ENCODE measurements at places on chromosomes 2 and 18.

DNA sequence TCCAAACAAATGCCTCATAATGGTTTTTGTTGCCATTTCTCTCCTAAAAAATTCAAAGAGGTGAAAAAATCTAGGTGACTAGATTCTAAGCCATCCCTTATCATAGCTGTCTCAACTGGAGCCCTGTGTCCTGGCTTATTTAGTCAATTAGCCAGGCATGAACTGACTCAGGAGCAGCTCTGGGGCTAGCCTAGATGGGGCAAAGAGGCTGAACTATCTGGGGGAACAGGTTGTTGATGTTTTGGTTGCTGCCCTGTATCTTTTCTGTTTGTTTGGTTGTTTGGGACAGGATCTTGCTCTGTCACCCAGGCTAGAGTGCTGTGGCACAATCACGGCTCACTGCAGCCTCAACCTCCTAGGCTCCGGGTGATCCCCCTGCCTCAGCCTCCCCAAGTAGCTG is 14.7 kb downstream of the GEMIN6 start:
- DNase-seq = no peak

- DNase-seq = no peak
Observed at GRCh38 chr18:3052411-3052758, 39.4 kb upstream of the LPIN2 start.

DNA sequence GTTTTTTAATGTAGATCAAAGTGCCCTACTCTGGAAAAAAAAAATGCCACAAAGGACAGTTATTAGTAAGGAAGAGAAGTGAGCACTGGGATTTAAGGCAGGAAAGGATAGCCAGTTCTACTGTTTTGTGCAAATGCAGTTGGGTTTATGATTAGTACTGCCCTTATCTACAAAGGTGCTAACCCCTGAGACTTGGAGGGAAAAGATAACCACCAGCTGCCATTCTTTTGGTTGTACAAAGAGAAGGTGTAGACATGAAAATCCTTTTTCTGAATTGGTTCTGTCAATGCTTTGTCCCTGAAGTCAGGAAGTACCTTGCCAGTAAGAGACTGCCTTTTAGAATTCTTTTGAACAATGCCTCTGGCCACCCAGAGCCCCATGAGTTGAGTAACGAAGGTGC is 11.3 kb downstream of the APLF start:
- no peak for DNase-seq

GRCh38 chr2:159196393-159196925 is 90.0 kb downstream of the WDSUB1 start:
- DNase-seq = no peak

GRCh38 chr2:101361121-101361520 is 26.2 kb downstream of the CREG2 start:
- DNase-seq = no peak

- DNase-seq = no peak
Observed at GRCh38 chr2:46239175-46239846, 57.9 kb upstream of the EPAS1 start.

GRCh38 chr2:15764683-15765011 is 173.0 kb downstream of the DDX1 start:
- DNase-seq = no peak

DNA sequence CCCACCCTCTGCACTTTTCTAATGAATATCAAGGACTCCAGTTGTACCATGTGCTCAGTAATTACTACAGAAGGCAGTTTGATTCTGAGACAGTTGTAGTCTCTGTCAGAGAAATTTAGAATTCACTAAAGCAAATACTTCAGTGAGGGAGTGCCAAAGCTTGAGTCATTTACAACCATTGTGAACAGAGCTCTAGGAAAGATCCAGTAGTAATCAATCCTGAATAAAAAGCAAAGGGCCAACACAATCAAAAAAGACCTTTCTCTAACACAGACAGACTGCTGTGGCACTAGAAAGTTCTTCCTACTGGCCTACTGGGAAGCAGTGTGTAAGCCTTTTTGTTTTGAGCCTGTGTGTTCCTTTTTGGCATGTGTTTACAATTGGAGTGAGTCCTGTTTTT is 135.6 kb upstream of the UNC80 start:
- DNase-seq = peak; percentile 34

GRCh38 chr2:37752766-37753165 is 81.3 kb upstream of the CDC42EP3 start:
- no peak for DNase-seq

GRCh38 chr18:48335829-48336228 is 73.4 kb downstream of the ZBTB7C start:
- no peak for DNase-seq

DNA sequence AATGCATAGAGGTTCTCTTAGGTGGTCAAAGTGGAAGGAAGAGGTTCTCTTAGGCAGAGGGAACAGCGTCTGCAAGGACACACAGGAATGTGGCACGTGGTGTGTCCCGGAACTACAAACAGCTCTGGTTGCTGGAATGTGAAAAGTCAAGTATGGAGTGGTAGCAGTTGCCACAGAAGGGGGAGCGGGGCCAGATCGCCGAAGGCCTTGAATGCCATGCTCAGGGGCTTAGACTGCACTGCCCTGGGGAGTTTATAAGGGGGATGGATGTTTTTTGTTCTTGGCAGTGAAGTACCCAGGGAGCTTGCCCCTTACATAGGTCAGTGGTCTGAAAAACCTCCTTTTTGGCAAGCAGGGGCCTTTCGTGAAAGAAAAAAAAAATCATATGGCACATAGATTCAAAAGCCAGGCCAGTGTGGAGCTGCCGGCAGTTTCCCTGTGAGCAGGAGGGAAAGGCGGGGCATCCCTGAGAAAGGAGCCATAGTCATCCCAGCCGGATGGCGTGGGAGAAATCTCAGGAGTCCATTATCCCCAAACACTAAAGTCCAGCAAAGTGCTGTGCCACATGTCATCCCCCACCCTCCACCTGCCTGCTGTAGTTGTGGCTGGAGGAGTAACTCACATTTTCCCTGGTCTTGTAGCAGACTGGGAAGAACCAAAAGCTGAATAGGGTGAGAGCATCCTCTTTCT is 45.4 kb downstream of the GORASP2 start:
- no peak for DNase-seq

DNA sequence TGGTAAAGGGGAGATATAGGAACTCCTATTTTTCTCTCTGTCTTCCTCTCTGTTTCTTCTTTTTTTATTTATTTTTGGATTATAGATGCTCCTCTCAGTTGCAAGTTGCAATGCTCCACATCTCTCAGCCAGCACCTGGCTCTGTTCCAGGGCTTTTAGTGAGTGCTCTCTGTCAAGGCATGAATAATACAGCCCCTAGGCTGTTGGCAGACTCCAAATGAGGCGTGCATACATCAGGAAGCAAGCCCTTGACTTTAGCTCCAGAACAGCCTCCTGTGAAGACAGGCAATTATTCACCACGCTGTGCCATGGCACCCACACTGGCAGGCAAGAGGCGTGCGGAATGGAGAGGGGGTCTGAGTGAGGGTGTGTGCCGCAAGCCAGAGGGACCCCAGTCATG is 228.1 kb upstream of the PXDN start:
- DNase-seq = peak; percentile 65

GRCh38 chr2:235940330-235940729 is 227.9 kb downstream of the GBX2 start:
- DNase-seq = no peak

- DNase-seq = no peak
Observed at GRCh38 chr2:200254773-200255172, 51.7 kb upstream of the SPATS2L start.

- DNase-seq = no peak
Observed at GRCh38 chr2:168462543-168463045, 6.5 kb downstream of the CERS6 start.

- DNase-seq = no peak
Observed at GRCh38 chr18:74060579-74060978, 87.1 kb downstream of the FBXO15 start.

DNA sequence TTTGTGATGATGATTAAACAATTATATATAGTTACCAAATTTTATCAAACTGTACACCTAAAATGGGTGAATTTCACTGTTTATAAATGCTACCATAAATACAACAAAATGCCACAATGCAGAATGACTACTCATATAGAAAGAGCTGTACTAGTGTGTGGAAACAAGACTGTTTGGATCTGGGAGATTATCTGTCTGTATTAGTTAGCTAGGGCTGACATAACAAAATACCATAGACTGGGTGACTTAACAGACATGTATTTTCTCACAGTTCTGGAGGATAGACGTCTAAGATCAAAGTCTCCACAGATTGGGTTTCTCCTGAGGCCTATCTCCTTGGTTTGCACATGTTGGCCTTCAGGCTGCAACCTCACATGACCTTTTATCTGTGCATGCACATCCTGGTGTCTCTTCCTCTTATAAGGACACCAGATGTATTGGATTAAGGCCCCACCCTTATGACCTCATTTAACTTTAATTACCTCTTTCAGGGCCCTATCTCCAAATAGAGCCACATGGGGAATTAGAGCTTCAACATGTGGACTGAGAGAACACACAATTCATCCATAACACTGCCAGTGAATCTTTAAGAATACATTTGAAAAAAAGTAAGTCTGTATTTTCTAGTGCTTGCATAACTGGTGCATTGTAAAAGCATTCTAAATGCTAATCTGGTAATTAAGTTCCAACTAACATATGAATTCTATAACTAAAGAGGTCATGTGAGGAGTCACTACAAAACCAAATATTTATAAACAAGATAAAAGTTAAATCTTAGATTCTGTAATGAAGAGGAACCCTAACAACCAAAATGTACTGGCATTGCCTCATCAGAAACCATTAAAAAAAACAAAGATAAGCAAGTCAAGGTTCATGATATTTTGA is 699.6 kb downstream of the NYAP2 start:
- no peak for DNase-seq

DNA sequence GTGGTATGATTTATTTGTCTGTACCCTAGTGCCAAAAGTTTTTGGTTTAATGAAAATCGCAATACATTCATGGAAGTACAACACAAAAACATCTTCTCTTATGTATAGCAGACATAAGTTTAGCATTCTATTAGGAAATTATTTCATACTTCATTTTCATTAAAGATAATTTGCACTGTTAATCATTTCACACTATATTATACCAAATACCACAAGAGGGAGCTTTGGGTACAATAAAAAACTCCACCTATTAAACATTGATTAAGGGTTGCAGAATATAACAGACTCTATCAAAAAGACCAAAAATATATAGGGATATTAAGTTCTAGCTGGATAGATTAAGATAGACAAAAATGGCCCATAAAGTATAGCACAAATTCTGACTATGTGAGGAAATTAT is 79.0 kb downstream of the SLC66A3 start:
- DNase-seq = no peak

- no peak for DNase-seq
Observed at GRCh38 chr2:188459061-188459460, 167.4 kb downstream of the GULP1 start.

DNA sequence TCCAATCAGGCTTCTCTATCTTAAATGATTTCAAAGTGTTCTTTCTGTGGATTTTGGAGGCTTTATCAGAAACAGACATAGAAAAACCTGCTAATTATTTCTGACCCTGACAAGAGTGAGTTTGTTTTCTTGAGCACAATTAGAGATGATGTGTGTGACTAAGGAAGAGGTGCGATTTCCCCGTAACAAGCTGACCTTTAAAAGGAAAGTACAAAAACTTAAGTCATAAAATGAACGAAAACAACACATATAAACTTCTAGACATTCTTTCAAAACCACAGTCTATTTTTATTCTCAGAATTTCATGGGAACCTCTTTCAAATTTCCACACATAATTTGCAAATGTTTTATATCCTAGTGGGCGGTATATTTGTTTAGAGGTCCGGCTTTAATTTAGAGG is 604.8 kb downstream of the CPS1 start:
- DNase-seq = no peak

GRCh38 chr2:176003958-176004357 is 1.9 kb upstream of the LNPK start:
- DNase-seq = no peak

GRCh38 chr18:76984193-76985155 is 148.1 kb downstream of the MBP start:
- DNase-seq = no peak

GRCh38 chr2:37586663-37587317 is 84.7 kb downstream of the CDC42EP3 start:
- no peak for DNase-seq

DNA sequence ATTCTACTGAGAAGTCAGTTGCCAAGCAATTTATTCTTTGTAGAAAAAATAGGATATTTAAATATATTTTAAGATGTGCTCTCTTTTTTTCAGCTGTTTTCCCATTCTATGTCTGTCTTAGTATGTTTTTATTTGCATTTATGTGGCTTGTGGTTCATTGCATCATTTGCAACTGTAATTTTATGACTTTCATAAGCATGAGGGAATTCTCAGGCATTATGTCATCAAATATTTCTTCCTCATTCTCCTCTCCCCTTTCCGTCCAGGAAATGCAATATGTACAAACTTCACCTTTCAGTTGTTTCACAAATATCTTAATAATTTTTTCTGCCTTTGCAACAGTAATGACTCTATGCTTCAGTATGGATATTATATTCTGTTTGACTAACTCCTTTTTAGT is 560.2 kb upstream of the LRATD1 start:
- no peak for DNase-seq

GRCh38 chr2:96203130-96204028 is 5.2 kb downstream of the STARD7 start:
- DNase-seq = no peak

- DNase-seq = no peak
Observed at GRCh38 chr18:45749918-45750689, 26.1 kb downstream of the SLC14A1 start.

GRCh38 chr2:206556357-206556949 is 85.8 kb upstream of the FAM237A start:
- peak; percentile 29 for DNase-seq
